ENCODE measurements at places on chromosomes 16 and 17. TPM values are rescaled to one million over a fixed set of nuclear protein-coding genes. Genes with fewer than 3 reads are reported as not detected.

- no peak for DNase-seq
Measured at GRCh38 chr16:19245326-19245925, 40.1 kb upstream of the CLEC19A start.

GRCh38 chr16:51876601-51876875, 670.4 kb downstream of the TOX3 start:
- no peak for DNase-seq

Gene SBK1
- 22.9 TPM for total RNA-seq

DNA sequence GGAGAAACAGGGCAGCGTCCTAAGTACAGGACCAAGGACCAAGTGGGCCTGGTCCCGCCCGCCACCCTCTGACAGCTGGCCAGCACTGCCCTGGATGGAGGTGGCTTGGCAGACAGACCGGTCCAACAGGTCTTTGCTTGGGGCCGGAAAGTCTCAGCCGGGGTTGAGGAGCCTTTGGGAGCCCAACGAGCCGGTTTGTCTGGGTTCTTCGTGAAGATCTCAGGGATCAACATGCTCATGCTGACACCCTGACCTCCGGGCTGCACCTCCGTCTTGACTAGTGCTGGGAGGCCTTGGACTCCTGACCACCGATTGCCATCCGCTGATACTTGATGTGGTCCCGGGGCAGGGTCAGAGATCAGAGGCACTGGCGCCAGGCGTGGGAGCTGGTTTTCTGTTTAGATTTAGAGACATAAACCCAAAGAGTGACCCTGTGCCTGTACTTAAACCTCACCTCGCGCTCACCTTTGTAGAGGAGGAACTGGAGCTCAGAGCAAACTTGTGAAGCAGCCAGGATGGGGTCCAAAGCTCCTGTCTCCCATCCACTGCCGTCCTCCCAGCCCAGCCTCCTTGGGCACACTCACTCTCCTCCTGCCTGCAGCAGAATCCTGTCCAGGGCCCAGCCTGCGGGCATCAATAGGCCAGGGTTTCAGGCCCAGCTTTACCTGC, 92.1 kb upstream of the GSE1 start:
- no peak for DNase-seq

DNA sequence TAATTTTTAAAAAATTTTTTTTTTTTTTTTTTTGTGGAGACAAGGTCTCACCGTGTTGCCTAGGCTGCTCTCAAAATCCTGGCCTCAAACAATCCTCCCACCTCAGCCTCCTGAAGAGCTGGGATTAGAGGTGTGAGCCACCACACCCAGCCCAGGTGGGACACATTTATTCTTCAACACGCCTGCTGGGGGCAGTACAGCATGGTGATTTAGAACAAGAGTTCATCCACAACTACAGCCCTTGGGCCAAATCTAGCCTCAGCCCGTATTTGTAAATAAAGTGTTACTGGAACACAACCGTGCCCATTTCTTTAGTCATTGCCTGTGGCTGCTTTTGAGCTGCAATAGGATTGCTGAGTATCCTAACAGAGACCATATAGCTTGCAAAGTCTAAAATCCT, 92.8 kb downstream of the KATNIP start:
- no peak for DNase-seq

GRCh38 chr16:50354629-50355456, 13.9 kb downstream of the BRD7 start:
- DNase-seq: no peak

GRCh38 chr16:8768692-8769091, 28.7 kb downstream of the TMEM186 start:
- no peak for DNase-seq

- no peak for DNase-seq
Measured at GRCh38 chr17:5770441-5771270, 186.3 kb upstream of the NLRP1 start.

- no peak for DNase-seq
Measured at GRCh38 chr17:29115961-29116803, 64.0 kb downstream of the MYO18A start.

GRCh38 chr16:88013091-88013609, 61.9 kb downstream of the BANP start:
- DNase-seq: no peak

DNA sequence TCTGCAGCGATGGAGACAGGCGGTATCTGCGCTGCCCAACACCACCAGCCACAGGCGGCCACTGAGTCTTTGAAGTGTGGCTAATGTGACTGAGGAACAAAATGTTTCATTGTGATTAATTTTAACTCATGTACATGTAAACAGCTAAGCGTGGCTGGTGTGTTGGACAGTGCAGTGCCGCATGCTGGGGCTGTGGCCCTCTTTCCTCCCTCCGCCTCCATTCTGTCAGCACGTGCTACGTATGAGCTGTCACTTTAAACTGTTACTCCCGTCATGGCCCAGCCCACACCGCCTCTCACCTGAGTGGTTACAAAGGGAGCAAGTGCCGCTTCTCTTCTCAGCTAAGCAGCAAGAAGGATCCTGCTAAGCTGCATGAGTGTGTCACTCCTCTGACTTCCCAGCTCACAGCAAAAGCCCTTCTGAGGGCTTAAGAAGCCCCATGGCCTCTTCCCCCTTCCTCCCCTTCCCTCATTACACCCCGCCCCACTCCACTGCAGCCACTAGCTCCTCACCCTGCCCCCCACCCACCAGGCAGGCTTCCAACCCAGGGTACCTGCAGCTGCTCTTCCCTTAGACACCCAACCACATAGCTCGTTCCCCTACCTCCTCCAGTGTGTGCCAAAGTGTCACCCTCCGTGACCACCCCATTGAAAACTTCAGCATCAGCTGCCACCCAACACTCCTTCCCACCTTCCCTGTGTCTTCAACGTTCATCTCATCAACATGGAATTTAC, 15.0 kb downstream of the HASPIN start:
- no peak for DNase-seq

- DNase-seq: no peak
Measured at GRCh38 chr16:87880117-87880696, 10.9 kb upstream of the SLC7A5 start.

DNA sequence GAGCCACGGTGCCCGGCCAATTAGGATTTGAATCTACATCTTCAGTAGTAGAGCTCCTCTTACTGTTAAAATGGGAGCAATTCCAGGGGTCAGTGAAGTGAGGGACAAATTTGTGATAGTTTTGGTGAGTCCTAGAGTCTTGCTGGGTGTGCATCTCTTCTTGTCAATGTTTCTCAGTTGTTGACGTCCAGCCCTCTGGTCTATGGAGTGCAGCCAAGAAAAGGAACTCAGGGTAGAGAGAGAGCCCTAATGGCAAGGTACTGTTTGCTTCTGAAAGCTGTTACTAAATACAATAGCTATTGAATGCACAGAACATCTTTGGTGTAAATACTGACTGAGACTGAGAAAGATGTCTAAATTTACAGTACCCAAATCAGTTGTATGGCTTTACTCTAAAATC, 282.5 kb upstream of the SALL1 start:
- no peak for DNase-seq

DNA sequence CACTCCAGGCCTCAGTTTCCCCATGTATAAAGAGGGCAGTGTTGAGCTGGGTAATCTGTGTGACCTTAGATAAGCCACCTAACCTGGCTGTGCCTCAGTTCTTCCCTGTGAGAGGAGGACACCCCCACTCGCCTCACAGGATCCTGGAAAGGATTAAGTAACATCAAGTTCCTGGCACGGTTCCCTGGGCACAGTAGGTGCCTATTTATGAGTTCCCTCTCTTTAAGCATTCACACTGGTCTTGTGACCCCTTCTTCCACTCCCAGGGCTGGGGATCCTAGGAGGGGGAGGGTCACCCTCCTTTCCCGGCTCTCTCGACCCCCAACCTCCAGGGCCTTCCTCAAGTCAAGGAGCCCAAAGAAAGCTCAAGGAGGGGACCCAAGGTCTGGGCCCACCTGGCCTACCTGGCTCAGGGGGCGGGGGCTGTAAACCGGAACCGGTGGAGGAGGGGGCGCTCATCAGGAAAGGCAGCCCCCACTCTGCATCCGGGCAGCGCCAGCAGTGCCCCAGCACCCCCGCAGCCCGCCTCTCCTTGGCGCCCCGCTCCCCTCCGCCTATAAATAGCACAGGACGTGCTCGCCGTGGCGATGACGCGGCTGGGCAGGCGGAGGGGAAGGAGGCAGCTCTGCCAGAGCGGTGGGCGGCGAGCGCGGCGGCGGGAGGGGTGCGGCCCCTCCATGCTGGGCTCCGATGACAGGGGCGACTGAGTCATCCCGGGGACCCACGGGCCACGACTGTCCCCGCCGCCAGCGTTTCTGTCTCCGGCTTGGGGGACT, 9.4 kb downstream of the RPL19 start:
- no peak for DNase-seq
